ENCODE measurements at places on chromosomes 3 and 15. TPM values are rescaled to one million over a fixed set of nuclear protein-coding genes. Genes with fewer than 3 reads are reported as not detected.

Gene GOLGA8K
- 0.30 TPM for total RNA-seq

Gene SKOR1
- not detected for total RNA-seq

Gene DLG1
- 54.1 TPM for total RNA-seq

Gene FILIP1L
- total RNA-seq: 22.5 TPM

Gene PAK2
- 33.9 TPM for total RNA-seq

Gene GPR62
- total RNA-seq: under 0.01 TPM

Data from epithelial cell of umbilical artery (primary cell).